GOT3 (cell line): ENCODE measurements at places on chromosomes 3 and 15.

DNA sequence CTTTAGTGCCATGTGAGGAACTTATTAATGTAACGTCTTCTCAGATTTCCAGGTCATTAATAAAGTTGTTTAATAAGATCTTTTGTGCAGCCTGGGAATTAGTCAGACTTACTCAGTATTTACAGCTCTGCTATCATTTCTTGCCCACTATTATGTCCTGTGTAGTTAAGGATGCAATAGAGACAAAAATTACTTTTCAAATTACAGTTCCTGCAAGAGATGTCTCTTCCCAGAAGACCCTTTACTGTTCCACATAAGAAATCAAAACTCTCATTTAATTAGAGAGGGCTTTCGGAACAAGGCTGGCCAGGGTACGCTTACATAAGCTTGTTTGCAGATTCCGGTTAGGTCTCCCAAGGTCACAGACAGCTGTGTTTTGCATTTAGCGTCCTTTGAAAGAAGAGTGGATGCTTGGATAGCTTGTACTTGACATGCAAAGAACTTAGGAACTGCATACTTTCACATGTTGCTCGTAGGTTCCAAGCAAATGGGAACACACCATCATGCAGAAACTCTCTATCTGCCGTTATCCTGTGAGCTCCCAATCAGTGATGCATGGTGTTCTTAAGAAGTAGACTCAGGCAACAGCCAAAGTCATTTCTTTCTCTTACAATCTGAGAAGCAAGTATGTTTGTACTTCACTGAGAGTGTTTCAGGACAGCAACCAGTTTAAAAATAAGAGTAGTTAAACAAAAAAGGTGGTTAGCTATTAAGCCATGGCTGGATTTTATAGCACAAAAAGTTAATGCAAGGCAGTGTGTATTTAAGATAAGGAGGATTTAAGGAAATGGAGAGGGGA is 37.4 kb downstream of the FILIP1L start:
- DNase-seq = no peak

DNA sequence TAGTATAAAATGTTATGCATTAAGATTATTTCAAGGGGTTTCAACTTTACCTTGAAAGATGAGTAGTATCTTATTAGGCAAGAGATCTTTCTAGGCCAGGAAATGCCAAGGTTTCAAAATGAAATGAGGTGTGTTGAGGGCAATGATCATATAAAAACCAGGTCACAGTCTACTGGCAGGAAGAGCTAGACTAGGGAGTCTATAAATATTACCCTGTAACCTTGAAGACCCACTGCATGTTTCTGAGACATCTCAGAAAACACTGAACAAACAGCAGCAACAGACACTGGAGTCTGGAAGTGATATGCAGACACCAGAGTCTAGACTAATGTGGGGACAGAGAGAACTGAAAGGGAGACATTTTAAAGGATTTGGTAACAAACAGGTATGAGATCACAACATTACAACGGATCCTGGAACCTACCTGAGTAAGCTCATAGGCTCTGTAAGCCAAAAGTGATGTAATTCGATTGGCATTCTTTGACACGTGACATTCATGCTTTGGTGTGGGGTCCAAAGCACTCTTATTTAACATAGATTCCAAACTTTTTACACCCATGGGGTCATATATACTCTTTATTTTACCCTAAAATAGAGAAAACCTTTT is 15.0 kb downstream of the TASOR start:
- no peak for DNase-seq

DNA sequence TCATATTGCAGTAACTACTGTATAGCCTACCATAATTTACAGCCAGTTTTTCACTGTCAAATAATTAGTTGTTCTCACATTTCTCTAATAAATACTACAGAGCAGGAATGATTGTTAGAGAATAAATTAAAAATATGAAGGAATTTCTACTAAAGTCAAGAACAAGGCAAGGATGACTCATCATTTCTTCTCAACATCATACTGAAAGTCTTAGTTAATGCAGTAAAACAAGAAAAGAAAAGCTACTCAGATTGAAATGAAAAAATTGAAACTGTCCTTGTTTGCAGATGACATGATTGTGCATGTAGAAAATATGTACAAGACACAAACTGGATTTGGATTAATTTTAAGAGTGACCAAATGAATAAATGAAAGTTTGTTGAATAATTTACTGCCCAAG is 608.2 kb downstream of the NSUN3 start:
- DNase-seq = no peak

DNA sequence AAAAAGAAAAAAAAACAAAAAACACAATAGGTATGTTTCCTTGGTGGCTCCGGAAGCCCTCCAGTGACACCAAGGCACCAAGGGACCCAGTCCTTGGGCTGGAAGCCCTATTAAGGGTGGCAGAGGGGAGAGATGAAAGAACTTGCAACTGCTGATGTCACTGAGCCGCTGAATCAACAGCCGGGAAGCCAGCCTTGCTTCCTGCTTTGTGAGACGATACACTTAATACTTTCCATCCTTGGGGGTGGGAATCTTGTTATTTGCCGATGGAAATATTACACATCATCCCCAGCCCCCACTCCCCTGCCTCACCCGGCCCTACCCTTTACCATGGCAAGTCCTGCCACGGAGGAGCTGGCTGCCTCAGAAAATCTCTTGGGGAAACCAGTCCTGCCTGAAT is 5.6 kb upstream of the ISLR2 start:
- DNase-seq = no peak

- DNase-seq = no peak
Measured at GRCh38 chr15:64348455-64348854, 7.5 kb downstream of the CSNK1G1 start.

DNA sequence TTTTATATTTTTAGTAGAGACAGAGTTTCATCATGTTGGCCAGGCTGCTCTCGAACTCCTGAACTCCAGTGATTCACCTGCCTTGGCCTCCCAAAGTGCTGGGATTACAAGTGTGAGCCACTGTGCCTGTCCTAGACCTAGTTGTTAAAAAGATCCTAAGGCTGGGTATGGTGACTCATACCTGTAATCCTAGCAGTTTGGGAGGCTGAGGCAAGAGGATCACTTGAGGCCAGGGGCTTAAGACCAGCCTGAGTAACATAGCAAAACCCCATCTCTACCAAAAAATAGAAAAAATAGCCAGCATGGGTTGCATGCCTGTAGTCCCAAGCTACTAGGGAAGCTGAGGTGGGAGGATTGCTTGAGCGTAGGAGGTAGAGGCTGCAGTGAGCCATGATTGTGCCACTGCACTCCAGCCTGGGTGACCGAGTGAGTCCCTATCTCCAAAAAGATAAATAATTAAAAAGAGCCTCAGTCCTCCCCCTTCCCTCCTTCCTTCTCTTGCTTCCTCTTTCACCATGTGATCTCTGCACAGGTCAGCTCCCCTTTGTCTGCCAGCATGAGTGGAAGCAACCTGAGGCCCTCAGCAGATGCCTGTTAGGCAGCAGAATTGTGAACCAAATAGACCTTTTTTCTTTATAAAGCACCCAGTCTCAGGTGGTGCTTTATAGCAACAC is 9.8 kb upstream of the FNDC3B start:
- no peak for DNase-seq

- DNase-seq = no peak
Measured at GRCh38 chr15:25932696-25933095, 69.6 kb upstream of the ATP10A start.

DNA sequence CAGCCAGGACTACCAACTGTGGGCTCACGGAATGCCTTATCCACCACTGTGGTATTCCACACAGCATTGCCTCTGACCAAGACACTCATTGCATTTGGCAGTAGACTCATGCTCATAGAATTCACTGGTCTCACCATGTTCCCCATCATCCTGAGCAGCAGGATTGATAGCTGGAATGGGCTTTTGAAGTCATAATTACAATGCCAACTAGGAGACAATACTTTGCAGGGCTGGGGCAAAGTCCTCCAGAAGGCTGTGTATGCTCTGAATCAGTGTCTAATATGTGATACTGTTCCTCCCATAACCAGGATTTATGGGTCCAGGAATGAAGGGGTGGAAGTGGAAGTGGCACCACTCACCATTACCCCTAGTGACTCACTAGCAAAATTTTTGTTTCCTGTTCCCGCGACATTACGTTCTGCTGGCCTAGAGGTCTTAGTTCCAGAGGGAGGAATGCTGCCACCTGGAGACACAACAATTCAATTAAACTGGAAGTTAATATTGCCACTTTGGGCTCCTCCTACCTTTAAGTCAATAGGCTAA is 58.6 kb upstream of the CCDC80 start:
- no peak for DNase-seq

DNA sequence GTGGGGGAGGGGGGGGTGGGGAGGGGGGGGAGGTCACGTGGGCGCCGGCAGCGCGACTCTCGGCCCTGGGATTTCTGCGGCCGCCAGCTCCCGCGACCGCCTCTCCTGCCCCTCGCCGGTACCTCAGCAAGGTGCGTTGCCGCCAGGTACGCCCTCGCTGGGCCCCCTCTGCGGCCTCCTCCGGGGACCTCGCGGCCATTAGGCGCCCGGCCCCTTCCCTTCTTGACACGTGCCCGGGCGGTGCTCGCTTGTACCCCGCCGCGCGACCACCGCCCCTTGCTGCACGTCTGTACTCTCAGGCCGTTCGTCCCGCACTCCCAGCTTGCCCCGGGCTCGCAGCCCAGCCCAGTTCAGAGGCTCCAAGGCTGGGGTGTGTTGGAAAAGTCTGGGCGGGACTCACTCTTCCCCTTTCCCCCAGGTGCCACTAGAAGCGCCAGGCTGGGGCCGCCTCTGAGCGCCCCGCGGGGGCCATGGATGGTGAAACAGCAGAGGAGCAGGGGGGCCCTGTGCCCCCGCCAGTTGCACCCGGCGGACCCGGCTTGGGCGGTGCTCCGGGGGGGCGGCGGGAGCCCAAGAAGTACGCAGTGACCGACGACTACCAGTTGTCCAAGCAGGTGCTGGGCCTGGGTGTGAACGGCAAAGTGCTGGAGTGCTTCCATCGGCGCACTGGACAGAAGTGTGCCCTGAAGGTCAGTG is at the start of gene MAPKAPK3:
TSS of gene MAPKAPK3 (plus strand) at position 56 of the 696 bp plus-strand sequence. CDS start at position 471, 415 bp downstream.
- no peak for DNase-seq

- DNase-seq = no peak
Measured at GRCh38 chr15:85430406-85431204, 50.2 kb downstream of the AKAP13 start.

GRCh38 chr15:78810362-78811123 is 721 bp downstream of the ADAMTS7 start:
- DNase-seq = no peak

DNA sequence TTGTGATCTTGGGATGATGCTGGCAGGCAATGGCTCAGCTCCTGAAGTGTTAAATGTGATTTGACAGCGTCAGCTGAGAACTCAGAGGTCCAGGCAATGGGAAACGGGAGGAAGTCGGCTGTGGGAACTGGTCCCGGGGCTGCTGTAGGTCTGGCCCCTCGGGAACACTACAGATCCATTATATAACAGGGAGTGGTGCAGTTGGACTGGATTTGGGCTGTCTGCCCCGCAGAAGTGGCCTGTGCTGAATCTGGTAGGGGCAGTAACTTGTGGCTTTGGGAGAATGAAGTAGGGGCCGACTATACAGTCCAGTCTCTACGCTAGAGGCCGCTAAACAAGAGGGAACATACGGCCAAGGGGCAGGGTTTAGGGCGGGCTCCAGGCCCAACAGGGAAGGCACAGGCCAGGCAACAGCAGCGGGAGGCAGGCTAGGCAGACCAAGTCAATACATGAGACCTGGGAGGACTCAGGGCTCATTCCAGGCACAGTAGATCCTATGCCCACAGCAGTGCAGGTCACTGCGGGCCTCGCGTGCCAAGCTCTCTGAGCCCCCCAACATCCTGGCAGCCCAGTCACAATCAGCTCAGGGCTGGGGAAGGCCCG is 20.3 kb upstream of the IL16 start:
- DNase-seq = no peak

DNA sequence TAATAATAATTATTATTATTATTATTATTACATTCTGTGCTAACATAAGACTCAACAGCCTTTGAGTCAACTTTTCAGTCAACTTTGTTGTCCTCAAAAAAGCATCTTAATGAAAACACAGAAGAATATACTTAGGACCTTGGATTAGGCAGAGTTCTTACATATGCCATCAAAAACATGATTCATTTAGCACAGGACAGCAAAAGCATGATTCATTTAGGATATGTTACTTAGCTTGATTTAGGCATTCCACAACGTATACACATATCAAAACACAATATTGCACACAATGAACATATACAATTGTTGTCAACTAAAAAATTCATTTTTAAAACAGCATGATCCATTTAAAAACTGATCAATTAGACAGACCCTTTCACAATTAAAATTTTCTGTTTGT is 213.0 kb downstream of the FMN1 start:
- DNase-seq = no peak

- no peak for DNase-seq
Measured at GRCh38 chr3:101259485-101260341, 60.7 kb downstream of the IMPG2 start.

GRCh38 chr3:58562498-58562897 is 14.7 kb downstream of the FAM107A start:
- no peak for DNase-seq

- DNase-seq = no peak
Measured at GRCh38 chr15:37014566-37014965, 85.8 kb downstream of the MEIS2 start.

- no peak for DNase-seq
Measured at GRCh38 chr3:51947215-51947900, 5.2 kb downstream of the PARP3 start.

- DNase-seq = no peak
Measured at GRCh38 chr3:83096-83495, 113.5 kb upstream of the CHL1 start.

DNA sequence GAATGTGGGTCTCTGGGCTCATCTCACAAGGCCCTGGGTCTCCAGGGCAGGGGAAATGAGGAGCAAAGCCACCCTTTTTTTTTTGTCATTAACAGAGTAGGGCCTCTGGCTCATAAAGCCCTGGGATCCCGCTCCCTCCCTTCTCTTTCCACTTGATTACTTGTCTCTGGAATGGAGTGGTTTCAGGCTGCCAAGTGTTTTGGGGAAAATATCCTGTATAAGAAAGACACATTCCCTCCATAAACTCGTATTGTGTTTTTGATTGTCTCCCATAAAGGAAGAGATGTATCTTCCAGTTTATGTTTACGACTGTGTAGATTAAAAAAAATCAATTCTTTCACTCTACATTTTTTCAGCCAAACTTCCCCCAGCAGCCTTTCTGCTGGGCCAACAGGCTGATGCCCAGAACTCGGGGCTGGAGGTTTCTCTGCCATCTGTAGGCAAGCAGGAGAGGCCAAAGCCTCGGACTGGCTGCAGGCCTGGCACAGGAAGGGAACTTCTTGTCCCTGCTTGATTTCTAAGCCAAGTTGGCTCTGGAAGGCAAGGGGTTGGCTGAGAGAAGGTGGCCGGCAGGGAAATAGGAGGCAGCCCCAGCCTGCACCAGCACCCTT is 49.4 kb upstream of the INSYN1 start:
- DNase-seq = no peak
